ENCODE measurements at places on chromosomes 3 and 15.

- DNase-seq = no peak
Observed at GRCh38 chr3:33634262-33634661, 83.8 kb downstream of the CLASP2 start.

DNA sequence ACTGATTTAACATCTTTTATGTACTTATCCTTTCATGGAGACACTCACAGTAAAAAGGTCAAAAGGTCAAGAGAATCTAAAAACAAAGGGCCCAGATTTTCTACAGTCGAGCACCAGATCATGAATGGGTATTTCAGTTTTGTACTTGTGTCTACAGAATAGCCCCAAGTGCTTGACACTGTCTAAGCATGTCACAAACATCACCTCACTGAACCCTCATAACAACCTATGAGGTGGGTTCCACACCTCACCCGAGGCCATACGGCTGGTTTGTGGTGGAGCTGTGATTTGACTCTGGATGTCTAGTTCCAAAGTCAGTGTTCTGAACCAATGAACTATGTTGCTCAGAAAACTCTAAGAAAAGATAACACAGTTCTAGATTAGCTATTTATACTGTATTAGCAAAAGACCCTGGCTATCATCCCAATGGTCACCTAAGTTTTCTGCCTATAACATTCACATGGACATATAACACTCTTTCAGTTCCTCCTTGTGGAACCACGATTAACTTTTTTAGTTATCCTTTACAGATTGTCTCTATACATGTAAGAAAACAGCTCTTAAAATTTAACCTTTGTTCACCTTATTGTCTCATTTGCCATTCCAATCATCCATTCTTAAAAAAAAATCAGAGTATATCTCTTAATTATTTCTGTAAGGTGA lies 25.5 kb downstream of the TM6SF1 start:
- DNase-seq = no peak

DNA sequence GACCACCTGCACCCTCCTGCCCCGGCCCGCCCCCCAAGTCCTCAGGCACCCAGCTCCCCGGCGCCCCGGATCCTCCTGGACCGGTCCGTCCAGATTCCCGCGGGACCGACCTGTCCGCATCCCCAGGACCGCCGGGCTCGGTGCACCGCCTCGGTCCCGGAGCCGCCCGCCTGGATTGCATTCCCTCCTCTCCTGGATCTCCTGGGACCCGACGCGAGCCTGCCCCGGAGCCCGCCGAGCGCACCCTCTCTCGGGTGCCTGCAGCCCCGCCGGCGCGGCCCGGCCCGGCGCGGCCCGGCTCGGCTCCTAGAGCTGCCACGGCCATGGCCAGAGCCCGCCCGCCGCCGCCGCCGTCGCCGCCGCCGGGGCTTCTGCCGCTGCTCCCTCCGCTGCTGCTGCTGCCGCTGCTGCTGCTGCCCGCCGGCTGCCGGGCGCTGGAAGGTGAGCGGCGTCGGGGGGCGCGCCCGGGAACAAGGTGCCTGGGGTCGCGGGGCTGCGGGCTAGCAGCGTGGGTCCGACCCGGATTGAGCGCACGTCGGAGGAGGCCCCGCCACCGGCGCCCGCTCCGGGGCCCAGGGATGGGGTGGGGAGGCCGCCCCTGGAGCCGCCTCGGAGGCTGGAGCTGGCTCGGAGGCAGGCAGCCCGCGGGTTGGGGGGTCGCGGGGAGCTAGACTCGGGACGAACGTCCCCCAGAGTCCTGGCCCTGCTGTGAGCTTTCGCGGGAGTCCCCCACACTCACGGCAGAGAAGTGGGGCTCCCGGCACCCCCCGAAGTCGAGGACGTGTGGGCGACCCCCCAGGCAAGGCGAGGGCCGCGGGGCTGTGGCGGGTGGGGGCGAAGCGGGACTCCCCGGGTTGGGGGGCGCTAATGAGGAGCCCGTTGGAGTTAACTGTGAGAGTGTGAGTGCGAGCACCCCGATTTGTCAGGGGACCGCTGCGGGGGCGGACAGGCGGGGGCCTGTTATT lies 610 bp downstream of the EPHB3 start:
- no peak for DNase-seq

DNA sequence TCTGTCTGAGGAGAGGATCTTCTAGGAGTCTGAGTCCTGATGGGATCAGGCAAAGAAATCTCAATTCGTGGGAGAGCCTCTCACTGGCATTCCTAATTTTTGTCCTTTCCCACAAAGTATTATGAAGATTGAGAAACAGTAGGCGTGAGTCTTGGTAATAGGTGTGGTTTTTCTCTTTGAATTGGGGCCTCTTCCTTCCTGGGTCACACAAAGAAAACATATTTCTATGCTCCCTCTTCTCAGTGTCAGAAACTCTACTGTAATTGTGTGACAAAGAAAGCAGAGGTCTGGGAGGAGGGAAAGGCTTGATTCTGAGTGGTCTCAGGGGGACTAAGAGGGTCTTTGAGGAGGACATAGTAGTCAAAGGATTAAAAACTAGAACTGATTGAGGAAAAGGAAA lies 6.0 kb downstream of the GABRR3 start:
- no peak for DNase-seq

DNA sequence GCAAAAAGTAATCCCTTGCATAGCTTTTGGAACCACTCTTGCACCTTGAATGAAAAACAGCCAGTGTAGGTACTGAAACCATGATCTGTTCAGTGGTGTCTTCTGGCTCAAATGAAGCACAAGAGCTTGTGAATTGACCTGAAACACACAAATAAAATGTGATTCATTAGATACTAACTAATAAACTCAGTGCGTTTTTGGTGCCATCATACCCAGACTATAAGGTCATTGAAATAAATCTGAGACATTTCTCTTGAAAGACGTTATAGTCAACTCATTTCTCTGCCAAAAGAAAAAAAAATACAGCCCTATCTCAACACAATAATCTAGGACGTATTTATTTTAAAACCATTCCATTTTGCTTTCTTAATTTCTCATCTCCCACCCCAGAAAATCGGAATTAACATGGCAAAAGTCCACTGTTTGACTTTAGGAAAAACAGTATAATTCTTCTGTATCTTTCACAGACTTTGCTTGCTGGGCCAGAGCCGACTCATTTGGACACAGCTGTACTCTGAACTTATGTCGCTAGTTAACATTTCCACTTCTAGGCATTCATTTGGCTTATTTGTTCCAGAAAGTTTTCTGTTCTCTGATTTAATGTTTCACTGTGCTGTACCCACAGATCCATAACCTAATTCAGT lies 284.9 kb upstream of the TBL1XR1 start:
- no peak for DNase-seq

DNA sequence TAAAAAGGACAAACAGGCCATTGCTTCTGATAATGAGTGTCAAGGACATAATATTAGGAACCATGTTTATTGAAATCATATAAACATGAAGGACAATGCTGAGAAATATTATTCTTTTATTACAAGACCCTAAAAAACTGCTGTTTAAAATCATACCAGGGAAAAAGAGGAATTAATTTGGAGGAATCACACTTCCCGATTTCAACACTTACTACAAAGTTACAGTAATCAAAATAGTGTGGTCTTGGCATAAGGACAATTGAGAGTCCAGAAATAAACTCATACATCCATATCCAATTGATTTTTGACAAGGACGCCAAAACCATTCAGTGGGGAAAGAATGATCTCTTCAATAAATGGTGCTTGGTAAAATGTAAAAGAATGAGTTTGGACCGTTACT lies 13.0 kb downstream of the CYP1A1 start:
- no peak for DNase-seq

DNA sequence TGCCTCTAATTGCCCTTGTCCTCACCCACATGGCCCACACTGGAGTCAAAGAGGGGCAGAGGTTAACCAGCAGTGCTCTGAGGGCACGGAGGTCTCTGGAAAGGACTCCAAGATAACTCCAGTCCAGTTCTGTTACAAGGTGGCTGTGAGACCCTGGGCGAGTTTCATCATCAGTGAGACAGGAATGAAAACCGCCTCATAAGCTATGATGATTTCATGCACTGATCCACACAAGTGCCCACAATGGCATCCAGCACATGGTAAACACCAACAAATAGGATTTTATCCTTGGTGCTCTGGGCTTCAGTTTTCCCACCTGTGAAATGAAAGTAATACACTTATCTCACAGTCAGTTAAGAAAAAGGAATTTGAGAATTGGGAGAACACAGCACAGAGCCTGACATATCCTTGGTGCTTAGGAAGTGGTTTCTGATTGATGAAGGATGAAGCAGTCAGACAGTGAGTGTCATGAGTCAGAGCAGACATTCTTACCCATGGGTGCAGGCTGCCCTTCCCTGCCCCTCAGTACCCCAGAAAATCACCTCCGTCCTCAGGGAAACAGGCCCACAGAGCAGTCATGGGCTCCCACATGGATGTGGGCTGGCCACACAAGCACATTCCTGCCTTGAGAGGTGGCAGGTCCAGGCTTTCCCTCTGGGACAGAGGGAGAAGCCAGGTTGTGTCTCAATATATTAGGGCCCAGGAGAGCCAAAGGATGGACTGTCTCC lies 48.4 kb downstream of the DAPK2 start:
- no peak for DNase-seq

GRCh38 chr15:48507416-48508065 lies 138.0 kb downstream of the FBN1 start:
- DNase-seq = no peak

- no peak for DNase-seq
Observed at GRCh38 chr3:167885277-167885676, 149.8 kb downstream of the SERPINI1 start.

GRCh38 chr15:42036112-42036905 lies 15.5 kb upstream of the PLA2G4E start:
- no peak for DNase-seq

- no peak for DNase-seq
Observed at GRCh38 chr3:113079218-113079961, 88.6 kb downstream of the GTPBP8 start.

DNA sequence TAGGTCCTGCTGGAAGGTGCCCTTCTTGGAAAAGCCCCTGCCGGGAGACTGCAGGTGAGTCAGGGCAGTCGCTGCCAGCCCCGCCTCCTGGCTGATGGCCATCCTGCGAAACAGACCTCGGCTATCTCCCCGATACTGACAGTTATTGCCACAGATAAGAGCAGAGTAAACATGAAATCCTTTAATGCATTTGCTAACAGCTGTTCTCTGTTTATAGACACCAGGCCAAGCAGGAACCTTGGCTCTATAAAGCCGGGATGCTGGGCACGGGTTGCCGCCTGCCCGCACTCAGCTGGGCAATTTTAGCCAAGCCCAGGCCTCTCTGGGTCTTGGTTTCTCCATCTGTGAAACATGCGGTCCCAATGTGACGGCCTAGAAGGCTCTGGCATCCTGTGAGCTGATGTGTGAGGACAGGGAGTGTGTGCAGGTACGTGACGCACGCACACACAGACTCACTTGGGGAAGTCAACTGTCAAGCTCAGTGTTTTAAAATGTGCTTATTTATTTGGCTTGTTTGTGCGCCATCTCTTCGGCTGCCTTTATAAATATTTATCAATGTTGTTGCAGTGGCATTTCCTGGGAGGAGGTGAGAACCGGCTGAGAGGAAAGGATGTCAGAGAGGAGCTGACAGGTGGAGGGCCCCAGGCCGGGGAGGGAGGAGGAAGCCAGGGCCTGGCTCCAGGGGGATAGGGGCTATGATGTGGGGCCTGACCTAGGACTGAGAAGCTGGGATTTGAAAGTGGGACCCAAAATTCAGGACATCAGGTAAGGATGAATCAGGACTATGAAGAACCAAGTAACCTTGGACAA lies 50.8 kb upstream of the PRR23E start:
- no peak for DNase-seq
